ENCODE measurements at places on chromosomes 7 and 10.

DNA sequence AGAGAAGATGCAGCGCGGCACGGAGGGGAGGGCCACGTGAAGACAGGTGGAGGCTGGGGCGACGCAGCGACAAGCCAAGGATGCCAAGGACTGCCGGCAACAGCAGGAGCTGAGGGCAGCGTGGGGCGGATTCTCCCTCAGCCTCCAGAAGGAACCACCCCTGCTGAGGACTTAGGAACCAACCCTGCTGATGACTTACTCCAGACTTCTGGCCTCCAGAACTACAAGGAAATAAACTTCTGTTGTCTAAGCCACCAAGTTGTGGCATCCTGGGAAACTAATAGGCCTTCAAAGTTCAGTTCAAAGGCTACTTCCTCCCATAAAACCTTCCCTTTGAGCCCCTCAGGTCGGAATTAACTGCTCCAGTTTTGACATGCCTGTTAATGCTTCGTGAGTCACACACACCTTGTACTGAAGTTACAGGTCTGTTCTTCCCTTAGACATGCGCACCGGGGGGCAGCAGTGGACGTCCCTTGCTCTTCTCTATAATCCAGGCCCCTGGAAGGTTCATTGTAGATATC lies 88.4 kb upstream of the RHEB start:
- DNase-seq: no peak

GRCh38 chr10:42991442-42992098 lies 85.3 kb upstream of the RET start:
- no peak for DNase-seq

- no peak for DNase-seq
Measured at GRCh38 chr7:27843584-27844305, 103.8 kb downstream of the TAX1BP1 start.

DNA sequence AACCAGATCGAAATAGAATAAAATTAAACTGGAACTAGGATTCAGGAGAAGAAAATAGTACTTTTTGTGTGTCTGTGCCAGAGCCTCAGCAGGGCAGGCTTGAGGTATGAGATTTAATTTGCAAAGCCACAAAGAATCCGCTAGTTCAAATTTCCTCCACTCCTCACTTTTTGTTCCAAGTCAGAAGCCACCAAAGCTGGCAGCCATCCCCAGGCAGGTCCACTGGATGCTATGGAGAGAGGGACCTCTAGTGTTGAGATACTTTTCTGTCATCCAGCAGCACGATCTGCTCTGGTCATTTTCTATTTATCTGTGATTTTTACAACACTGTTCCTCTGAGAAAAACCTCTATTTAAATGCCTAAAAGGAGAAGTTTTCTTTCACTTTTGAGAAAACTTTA lies 147.9 kb upstream of the FRMD4A start:
- DNase-seq: no peak

DNA sequence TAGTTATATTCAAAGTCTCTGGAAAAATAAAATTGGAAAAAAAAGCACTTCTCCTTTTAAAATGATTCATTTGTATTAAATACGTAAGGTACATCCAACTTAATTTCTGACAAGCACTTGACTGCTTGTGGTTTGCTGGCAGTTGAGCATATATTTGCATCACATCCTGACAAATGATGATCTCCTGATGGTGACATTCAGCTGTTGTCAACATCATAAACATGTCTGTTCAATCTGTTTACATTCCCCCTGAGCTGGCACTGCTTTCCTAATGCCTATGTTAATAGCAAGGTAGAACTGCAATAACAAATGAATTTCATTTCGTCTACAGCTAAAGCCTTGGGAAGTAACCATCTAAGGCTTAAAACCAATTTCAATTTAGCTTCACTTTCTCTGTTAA lies 24.4 kb downstream of the TSPAN12 start:
- no peak for DNase-seq

- no peak for DNase-seq
Measured at GRCh38 chr7:142327628-142328405, 70.0 kb upstream of the PRSS58 start.

DNA sequence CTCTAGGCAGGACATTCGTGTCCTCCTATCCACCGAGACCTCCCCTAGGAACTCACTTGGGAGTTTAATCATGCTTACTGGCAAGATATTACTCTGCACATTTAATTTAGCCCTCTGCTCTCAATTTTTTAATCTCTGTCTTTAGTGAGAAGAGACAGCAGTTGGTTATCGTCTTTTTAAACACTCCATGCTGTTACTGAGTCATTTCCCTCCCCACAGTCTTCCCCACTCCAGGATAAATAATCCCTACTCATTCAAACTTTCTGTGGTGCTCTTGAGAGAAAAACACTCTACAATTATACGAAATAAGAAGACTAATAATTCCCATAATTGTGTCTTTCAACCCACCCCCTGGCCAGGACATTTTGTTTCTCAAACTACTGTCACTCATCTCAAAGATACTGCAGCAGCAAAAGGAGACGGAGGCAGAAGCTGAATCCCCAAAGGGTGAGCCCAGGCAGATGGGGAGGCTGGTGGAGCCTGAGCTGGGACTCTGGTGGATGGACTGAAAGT lies 84.2 kb downstream of the ANK3 start:
- DNase-seq: no peak

GRCh38 chr10:104387130-104387888 lies 33.7 kb downstream of the CFAP58 start:
- no peak for DNase-seq
